ENCODE measurements at places on chromosomes 7 and 10.
A peak's percentile ranks its signal among the peaks of the same experiment; 100 is the strongest.

DNA sequence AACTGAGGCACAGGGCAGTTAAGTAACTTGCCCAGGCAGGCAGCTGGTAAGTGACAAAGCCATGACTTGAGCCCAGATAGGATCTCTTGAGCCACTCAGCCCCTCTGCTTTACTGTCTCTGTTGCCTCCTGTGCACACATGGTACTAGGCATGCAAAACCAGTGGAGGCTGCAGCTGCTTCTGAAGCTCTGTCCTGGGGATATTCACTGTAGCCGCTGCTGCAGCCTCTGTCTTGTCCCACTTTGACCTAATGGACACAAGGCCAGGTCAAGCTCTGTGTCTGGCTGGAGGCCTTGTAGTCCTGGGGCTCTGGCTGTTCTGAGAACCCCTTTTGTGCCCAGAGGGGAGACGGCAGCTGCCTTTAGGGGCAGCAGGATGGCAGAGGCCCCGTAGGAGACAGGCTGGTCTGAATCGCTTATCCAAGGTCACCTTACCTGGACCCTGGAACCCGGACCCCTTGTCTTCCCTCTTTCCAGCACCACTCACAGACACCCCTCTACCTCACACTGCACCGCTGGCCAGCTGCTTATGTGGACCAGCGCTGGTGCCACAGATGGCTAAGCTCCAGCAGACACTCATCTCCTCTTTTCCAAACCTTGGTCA is 57.6 kb downstream of the TSPAN15 start:
- no peak for DNase-seq

- DNase-seq = no peak
Observed at GRCh38 chr10:125629758-125630376, 53.1 kb downstream of the TEX36 start.

- no peak for DNase-seq
Observed at GRCh38 chr7:133650487-133651300, 397.8 kb downstream of the EXOC4 start.

DNA sequence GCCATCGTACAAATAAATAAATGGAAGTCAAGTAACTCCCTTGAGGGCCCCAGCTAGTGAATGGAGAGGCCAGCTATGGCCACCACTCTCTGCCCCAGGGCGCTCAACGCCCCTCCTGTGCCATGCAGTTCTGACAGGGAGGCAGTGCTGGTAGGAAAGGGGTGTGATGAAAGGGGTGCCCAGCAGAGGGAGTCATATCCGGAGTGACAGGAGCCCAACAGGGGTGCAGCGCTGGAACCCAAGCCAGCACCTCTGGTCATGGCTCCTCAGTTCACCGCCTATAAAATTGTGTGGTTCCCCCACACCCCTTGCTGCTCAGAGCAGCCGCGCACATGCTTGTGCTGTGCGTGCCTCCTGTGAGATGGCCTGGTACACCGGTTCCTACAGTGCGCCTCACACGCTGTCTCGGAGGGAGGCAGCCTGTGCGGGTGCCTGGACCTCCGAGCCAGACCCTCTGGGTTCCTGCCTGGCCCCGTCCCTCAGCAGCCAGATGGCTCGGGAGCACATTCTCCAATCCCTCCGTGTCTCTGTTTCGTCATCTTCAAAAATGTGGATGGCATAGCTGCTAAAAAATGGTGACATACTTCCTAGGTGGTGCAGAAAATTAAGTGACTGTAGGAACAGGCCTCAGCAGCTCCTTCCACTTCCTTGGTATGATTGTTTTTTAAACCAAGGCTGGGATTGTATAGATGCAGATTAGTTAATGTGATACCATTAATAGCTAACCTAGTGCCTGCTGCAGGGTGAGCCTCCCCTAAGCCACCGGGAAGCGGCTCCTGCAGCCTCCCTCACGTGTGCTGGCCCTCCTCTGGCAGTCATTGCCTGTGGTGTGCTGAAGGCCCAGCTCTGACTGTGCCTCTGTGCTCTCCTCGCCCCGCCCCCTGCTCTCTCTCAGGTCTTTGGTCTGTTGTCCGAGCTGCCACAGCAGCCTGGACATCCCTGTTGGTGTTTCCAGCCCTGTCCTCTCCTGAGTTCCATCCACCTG is 125.8 kb downstream of the EGFR start:
- no peak for DNase-seq

DNA sequence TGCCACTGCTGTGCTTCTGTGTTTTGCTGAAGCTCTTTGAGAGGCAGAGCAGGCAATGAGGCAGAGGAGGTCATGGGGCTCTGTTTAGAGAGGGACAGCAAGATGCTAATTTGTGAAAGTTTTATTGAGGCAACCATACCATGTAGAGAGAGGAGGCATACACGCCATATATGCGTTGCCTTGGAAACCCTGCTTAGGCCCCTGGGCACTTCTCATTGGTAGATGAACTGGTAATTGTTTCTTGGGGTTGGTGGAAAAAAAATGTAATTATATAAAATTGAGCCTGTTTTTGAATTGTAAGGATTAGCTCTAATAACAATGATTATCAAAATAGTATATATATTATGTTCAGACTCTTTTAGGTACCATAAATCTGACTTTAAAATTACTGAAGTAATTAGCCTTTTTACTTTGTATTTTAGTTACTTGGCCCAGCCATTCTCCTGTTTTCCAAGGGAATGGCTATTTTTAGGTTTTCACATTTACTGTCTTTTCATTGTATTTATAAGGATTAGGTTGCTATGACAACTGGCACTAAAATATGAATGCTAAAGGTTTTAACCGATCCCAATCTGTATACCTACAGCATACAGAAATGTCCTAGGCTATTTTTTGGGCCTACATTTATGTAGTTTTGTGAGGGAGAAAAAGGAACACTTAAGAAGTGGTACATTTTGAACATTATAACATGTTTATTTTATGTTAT is 52.4 kb downstream of the BZW2 start:
- no peak for DNase-seq

GRCh38 chr10:122010405-122011050 is 21.6 kb downstream of the TACC2 start:
- no peak for DNase-seq

- DNase-seq = no peak
Observed at GRCh38 chr7:42883950-42884349, 27.9 kb downstream of the C7orf25 start.

DNA sequence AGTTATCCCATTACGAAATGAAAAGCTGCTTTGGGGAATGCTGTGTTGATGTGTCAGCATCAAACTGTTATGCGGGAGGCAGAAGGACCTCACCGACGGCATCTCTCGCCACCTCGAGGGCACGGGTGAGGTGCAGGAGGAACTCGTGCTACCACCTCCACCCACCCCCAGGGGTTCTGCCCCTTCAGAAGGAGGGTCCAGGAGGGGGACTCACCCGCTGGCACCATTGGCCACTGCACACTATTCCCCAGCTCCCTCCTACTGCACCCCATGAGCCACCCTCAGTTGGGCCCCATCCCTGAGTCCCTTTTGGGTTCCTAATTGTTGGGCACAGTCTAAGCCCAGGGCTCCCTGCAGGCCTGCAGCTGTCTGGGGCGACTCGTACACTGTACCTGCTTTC is 236.6 kb downstream of the PTPRN2 start:
- DNase-seq = no peak

GRCh38 chr10:99536338-99537085 is 3.8 kb downstream of the NKX2-3 start:
- DNase-seq = peak; percentile 53

GRCh38 chr10:77313066-77313750 is 324.4 kb downstream of the KCNMA1 start:
- no peak for DNase-seq

DNA sequence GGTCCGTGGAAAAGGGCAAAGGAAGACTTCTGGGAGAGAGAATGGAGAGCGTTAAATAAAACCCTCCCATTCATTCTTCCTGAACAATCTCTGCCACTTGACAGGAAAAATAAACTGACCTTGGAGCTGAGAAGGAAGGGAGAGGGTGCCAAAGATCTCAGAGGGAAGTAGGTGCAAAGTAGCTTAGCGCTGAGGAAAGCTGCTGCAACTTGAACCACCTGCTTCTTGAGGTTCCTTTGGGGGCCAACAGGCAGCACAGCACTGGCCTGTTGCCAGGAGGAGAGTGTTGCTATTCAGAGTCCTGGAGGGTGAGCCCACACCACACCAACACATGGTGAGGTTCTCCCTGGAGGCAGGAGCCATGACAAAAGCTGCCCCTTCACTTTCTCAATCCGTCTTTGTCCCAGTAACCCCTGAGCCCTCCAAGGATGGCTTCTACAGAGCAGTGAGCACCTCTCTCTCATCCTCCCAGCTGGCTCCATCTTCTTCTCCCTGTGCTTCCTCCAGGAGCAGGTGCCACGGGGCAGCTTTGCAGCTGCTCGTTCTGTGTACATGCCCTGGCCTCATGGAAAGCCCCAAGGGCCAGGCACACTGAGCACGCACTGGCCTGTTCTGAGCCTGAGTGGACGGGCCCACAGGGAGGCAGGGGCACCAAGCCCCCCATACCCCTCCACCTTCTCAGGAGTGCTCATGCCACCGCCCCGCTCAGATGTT is 101.3 kb downstream of the STRA8 start:
- DNase-seq = no peak

DNA sequence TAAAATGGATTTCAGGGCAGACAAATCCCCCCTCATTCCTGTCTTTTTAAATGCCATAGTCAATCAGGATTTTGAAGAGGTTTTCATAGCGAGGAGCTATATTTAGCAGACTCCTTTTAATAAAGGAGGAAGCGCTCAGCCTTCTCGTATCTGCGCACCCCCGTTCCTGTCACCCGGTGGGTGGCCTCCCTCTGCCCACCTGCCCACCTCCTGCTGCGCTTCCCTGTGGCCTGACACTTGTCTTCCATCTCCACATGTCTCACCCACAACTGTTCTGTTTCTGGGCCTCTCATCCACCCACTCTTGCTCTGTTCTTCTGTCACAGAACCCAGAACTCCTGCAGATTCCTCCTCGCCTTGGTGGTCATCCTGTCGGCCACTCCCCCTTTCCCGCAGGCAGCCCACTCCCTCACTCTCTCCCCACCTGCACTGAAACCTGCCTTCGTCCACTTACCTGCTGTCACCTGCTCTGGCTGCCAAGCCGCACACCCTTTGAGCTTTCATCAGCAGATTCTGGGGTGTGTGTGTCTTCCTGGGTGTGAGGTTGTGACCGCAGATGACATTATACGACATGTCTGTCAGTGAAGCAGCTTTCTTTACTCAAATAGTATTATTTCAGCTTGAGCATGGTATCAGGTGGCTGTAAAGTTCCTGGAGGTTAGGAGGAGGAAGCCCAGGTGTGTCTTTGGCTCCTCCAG is 163.5 kb upstream of the AGK start:
- no peak for DNase-seq

DNA sequence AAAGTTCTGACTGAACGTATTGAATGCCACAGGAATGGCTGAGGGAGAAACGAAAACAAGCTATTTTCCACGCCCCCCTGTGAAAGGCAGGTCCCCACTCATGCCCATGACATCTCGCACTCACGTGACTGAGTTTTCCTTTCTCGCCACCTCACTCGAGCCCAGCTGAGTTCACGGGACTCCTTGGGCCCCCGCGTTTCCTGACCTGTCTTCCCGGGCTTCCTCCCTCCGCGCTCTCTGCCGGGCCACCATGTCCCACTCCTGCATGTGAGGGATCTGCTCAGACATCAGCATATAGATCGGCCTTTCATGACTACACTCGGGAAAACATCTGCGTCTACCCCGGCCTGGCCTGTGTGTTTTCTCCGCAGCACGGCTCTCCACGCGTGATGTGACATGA is 226.0 kb upstream of the ADARB2 start:
- no peak for DNase-seq

- peak; percentile 90 for DNase-seq
Observed at GRCh38 chr10:49617121-49618020, 3.5 kb downstream of the CHAT start.
